SK-N-SH (cell line): ENCODE measurements at places on chromosomes 2 and 18. TPM values are rescaled to one million over a fixed set of nuclear protein-coding genes. Genes with fewer than 3 reads are reported as not detected.

The ANKRD30B gene
- polyA plus RNA-seq: not detected in 2 replicates

DNA sequence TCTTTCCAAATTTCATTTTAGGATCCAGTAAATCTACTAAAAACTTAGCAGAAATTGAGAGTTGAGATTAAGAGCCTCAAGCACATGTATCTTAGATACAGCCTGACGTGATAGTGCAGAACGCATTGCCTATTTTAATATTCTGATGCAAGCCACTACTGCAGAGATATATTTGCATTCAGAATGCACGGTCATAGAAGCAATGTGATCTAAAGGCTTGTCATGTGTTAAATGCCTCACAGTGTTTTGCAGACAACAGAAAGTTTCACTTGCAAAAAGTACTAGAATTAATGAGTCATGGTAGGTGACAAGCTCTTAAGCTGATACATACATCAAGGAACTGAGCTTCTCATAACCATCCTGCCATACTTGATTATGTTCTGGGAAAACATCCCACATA lies 886.7 kb upstream of the CHAC2 start:
- DNase-seq: no peak

The DNAH7 gene
- 0.70 and 1.2 TPM in 2 replicates for polyA plus RNA-seq

- peak; percentile 85 for DNase-seq
These were observed 901 bp downstream of the ICA1L start for GRCh38 chr2:202870431-202871299.

The REG1B gene
- polyA plus RNA-seq: not detected in 2 replicates

- DNase-seq: no peak
These were observed 46.4 kb upstream of the NARS1 start for GRCh38 chr18:57668021-57668420.

GRCh38 chr18:57437766-57438671 lies 2.8 kb downstream of the ONECUT2 start:
- peak; percentile 90 for DNase-seq

DNA sequence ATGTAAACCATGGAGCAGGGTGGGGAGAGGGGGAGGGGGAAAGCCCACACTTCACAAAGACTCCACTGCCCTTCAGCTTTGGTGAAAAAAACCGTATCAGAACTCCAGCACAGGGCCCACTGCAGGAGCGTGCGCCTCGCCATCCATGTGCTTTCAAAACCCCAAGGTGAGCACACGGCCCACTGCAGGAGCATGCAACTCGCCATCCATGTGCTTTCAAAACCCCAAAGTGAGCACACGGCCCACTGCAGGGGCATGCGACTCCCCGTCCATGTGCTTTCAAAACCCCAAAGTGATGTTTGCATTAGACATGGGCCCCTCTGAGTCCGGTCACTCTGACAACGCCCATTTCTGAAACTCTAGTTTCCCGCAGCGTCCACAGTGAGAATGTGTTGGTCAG lies 7.8 kb downstream of the TXNL4A start:
- DNase-seq: no peak
